Fibroblast of lung (primary cell): ENCODE measurements at places on chromosomes 11 and 22. TPM values are rescaled to one million over a fixed set of nuclear protein-coding genes. Genes with fewer than 3 reads are reported as not detected.

- no peak for DNase-seq
Measured at GRCh38 chr11:67452141-67452952, at the start of gene GPR152. TSS of gene GPR152 (minus strand) at chr11:67452729. CDS start at chr11:67452724, 5 bp downstream.

GRCh38 chr11:130474637-130475400 lies 26.4 kb downstream of the ADAMTS15 start:
- DNase-seq: no peak

DNA sequence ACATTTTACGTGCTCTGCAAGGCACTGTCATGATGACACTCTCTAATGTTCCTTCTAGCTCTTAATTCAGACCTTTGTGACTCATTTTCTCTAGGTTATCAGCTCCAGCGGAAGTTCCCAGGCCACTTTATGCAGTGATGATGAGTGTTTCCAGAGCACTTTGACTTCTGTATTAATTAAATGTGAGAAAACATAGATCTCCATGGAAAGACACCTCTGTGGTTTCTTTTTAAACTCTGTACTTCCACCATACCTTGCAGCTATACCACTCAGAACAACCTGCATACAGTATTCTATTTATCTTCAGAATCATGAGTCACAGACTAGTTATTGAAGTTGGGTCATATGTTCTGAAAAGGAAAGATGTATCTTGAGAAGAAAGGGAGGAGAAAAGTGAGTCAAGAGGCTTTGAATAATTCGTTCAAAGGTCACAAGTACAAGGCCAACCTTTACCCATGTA lies 175.6 kb upstream of the TENM4 start:
- no peak for DNase-seq

DNA sequence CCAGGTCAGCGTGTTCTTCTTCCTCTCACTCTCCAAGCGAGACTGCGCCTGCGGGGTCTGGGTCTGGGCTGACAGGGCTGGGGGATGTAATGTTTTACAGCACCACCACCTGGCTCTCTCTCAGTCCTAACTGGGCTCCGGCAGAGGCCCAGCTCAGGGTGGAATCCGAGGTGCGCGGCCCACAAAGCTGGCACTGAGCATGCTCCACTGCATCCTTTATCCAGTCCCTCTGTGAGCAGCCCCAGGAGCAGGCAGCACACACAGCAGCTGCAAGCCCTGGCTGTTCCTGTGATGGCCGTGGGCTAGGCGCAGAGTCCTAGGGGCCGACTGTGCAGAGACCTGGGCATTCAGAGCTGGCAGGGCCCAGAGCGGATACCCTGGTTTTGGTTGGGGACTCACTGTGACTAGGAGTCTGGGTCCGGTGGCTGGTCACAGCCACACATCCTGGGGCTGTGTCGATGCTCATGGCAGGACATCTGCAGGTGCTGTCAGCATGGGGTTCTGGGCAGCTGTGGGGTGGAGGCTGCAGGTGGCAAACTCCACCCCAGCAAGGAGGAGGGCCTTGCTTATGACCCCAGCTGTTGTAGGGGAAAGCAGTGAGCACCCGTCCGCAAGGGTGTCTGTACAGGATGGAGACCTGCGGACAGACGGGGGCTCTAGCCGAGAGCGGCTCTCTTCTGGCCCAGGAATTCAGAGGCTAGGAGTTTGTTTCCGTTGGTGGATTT lies 4.0 kb downstream of the LRRC75B start:
- no peak for DNase-seq

GRCh38 chr11:97158243-97158642 lies 768.4 kb downstream of the JRKL start:
- DNase-seq: no peak

DNA sequence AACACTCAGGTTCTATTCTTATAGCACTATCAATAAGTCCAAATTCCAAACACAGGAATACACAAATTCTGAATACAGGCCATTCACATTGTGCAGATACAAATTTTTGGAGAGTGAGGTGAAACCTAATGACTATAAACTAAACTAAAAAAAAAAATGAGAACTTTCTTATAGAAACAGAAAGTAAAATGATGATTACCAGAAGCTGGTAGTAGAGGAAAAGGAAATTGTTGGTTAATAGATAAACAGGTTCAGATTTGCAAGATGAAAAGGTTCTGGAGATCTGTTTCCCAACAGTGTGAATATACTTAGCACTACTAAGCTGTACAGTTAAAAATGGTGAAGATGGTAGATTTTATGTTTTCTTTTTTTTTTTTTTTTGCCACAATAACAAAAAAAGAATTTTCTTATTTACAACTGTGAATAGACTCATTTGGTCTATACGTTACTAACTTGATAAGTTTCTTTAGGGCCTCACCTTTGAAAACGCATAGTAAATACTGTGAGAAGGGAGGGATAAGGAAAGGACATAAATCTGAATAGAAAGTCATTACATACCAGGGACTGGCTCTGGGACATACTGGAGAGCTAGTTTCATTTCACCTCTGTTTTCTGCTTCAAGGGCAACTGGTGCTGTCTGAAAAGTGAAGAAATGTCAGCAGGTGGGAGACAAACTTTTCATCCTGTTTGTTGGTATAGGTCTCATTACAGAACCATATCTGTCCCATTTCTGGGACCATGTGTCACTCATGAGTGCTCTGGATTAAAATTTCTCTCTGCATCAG lies 14.2 kb upstream of the CCDC89 start:
- no peak for DNase-seq

GRCh38 chr11:74255741-74256375 lies 55.6 kb downstream of the P4HA3 start:
- DNase-seq: peak; percentile 75

DNA sequence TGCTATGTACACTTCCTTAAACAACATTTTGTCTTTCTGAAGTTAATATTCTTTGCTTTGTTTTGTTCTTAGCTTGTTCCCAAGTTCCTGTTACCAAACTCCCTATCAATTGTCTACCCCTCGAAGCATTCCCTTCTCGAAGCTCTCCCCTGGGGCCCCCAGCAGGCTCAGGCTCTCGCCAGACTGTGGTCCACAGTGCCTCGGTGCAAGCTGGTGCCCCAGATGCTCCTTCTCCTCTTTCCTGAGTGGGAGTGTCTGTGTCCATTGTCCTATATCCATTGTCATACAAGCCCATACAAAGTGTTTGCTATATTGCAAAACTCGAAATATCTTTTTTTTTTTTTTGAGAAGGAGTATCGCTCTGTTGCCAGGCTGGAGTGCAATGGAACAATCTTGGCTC lies 51.7 kb upstream of the RTL6 start:
- DNase-seq: no peak

DNA sequence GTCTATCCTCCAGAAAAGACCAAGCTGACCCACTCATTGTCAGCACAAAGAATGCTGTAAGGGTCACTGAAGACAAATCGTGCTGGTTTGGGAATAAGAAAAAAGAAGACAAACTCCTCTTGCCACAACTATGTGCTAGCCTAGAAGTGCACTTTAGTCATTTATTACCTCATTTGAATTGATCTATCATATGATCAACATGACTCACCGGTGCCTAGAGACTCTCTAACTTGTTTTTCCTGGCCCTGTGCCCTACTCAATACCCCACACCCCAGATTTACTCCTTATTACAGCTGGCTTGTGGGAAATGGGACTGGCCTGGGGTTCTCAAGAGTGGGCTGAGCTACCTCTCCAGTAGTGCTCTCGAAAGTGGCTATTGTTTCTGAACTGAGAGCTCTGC lies 35.9 kb upstream of the HORMAD2 start:
- DNase-seq: peak; percentile 99

DNA sequence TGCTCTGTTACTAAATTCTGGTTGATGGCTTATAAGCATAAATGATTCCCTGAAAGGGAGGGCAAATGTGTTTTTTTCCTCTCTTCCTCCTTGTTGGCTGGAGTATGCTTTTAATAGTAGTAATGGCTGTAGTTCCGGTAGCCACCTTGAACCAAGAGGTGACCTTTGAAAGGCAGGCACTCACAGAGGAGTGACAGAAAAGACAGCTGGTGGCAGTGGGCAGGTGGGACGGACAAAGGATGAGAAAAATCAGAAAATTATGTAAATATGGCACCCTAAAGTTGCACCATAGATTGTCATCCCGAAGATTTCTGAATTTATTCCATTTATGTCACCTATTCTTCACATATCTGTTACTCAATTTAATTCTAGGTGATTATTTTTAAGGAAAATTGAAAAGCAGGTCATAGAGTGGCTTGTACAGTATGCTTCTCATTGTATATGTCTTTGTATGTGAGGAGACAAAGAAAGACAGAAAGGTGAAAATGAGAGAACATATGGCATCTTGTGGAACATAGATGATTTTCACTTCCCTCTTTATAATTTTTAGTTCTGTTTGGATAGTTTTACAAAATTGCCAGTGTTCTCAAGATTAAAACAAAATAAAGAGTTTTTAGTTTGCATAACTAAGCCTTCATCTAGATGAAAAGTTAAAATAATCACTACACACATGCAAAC lies 17.0 kb downstream of the CASP12 start:
- no peak for DNase-seq

DNA sequence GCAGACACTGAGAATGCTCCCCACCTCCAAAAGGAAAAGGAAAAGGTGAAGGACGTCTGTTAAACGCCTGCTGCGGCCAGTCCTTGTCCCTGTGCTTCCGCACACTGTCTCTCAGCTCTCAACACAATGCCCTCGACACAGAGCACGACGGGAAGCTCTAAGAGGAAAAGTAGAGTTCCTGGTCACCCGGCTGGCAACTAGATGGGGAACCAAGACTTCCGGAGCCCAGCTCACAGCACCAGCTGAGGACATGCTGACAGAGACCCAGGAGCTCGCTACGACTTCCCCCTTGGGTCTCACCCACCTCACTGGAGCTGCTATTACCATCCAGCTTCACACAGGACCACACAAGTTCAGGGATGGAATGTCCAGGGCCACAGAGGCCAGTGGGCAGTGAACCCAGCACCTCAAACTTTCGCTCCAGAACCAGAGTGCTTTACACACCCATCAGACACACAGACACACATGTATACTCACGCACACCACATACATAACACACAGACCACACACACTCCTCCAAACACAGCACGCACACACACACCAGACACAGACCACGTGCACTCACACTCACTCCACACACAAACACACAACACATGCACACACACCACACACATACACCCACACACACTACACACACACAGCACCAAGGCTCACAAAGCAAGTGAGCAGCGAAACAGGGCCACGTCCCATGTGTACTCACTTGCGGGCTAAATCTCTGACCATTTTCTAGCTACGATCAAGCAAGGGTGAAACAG lies 9.6 kb downstream of the SULT4A1 start:
- no peak for DNase-seq

DNA sequence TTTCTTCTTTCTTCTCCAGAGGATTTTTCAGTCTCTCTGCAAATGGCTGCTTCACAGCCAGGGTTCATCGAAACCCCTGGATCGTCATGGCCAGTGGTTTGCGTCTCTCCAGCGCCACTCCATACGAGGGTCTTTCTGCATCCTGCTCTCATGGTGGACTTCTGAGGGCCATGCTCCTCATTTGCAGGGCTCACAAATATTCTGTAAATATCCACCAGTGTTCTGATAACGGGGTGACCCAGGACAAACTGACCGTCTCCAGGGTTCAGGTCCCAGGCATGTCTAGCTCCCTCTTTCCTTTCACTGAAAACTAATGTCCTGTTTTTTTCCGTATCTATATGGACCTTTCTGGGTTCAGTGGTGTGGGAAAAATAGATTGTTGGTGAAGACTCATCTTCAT lies 15.7 kb upstream of the VPREB1 start:
- DNase-seq: no peak

GRCh38 chr22:44838316-44839016 lies 86.1 kb downstream of the ARHGAP8 start:
- no peak for DNase-seq

GRCh38 chr11:36155124-36155561 lies 134.1 kb downstream of the COMMD9 start:
- DNase-seq: peak; percentile 58

GRCh38 chr11:119685111-119685746 lies 43.8 kb downstream of the NECTIN1 start:
- DNase-seq: no peak

GRCh38 chr22:43256976-43257545 lies 70.1 kb upstream of the TTLL12 start:
- DNase-seq: no peak

DNA sequence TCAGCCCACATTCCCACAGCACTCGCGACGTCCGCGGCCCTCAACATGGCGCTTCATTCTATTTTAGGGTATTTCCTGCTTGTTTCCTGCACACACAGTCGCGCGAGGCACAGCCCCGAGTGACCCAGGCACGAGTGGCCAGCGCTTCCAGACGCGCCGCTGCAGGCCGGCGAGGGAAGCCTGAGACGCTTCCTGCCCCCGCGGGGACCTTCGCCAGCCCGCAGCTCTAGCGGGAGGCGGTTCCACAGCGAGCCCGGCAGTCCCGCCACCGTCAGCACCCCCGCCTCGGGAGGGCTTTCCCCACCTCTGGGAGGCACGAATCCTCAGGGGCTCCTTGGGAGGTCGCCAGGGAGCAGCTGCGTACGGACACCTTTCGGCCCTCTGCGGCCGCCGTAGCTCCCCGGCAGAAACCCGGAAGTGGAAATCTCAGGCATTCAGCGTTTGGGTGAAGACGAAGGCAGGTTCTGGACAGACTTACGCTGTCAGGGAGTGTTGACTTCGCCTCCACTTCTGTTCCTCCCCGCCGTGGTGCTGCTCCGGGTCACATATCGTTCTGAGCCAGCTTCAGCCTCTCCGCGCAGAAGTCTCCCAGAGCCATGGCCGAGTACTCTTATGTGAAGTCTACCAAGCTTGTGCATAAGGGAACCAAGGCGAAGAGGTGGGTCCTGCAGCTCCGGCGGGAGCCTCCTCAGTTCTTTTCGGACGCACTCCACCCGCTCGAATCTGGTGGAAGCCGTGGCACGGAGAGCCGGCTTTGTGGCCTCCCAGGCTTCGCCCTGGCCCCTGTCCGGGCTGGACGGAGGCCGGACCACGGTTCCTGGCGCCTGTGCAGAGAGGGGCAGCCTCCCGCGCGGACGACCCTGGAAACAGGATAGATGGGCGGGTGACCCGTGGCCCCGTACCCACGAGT lies 2925.9 kb upstream of the OR11H1 start:
- DNase-seq: no peak

DNA sequence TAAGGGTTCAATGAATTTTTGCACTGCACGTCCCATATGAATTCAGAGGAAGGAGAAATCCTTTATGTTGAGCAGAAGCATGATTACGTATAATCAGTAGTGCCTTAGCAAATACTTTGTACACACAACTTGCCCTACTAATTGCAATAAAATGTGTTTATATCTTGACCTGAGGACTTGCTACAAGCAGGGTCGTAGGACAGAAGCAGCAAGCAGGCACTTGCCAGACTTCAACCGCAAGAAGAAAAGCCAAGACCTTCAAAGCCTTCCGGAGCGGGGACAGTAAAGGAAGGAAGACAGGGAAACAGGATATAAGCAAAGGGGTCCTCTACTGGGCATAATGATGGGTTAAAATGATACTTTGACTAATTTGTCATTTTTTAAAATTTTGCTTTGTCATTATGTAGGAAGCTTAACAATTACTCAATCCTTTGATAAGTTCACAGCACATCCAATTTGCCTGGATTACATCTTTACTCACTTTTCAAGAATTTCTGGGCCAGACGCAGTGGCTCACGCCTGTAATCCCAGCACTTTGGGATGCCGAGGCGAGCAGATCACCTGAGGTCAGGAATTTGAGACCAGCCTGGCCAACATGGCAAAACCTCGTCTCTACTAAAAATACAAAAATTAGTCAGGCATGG lies 23.2 kb upstream of the UBASH3B start:
- peak; percentile 27 for DNase-seq

- no peak for DNase-seq
Measured at GRCh38 chr11:75271730-75272129, 31.2 kb downstream of the TPBGL start.

Gene TBX1
- polyA plus RNA-seq: not detected in 2 replicates

Gene OR8B4
- not detected in 2 replicates for polyA plus RNA-seq

Gene MYOD1
- not detected in 2 replicates for polyA plus RNA-seq

Gene OR52W1
- not detected in 2 replicates for polyA plus RNA-seq

Gene GRIK4
- polyA plus RNA-seq: 0.33 and 1.5 TPM in 2 replicates

Gene TRIM48
- not detected in 2 replicates for polyA plus RNA-seq

Gene ADM
- 546 and 989 TPM in 2 replicates for polyA plus RNA-seq

Gene KCNJ5
- polyA plus RNA-seq: 0.15 and 0.24 TPM in 2 replicates

Gene C22orf31
- polyA plus RNA-seq: 0.14 TPM in 1 of 2 replicates, not detected in the other
